ENCODE measurements at places on chromosomes 11 and 22.
A peak's percentile ranks its signal among the peaks of the same experiment; 100 is the strongest.

DNA sequence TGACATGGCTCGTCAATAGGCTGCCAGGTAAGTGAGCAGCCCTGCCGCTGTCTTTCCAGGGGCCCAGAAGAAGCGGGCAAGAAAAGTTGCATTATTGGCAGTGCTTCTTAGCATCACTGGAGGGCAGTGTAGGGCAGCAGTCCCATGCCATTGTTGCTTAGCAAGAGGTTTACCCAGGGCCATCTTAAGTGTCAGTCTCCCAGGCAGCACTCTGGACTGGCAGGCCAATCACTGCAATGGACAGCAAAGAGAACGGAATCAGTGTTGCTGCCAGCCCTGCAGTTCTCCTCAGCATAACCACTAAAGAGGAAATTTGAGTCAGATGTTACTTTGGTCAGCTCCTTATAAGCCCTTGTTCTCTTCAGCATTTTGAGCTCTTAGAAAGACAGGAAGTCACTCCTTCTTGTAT, 13.4 kb upstream of the GRK2 start:
- no peak overlapping the region for H3K27ac ChIP-seq
- peak; percentile 45 for DNase-seq
- peaks cover 15% of the 10 kb centered on the region for H3K4me1 ChIP-seq

- H3K4me1 ChIP-seq: peaks cover 39% of the 10 kb centered on the region
- no peak for DNase-seq
- H3K27me3 ChIP-seq: no peaks in the 10 kb centered on the region
- peak overlapping the region; percentile 92 for H3K27ac ChIP-seq
These were observed 8.1 kb downstream of the RCOR2 start for GRCh38 chr11:63908631-63909401.

DNA sequence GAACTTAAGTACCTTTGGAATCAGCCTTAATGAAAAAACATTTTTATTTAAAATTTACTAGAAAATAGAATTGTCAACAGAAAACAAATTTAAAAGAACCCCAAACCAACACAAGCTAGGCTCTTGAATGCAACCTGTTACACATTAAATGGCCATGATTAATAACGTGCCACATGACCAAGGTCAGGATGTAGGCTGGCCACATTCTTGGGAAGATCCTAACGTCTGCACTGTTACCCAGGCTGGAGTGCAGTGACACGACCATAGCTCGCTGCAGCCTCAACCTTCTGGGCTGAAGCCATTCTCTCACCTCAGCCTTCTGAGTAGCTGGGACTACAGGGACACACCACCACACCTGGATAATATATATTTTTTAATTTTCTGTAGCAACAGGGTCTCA, 126.4 kb upstream of the APOA1 start:
- H3K4me3 ChIP-seq: no peak overlapping the region
- H3K27ac ChIP-seq: no peak overlapping the region
- H3K27me3 ChIP-seq: no peaks in the 10 kb centered on the region
- no peak for DNase-seq
- peaks cover 19% of the 10 kb centered on the region for H3K4me1 ChIP-seq

- H3K36me3 ChIP-seq: no peaks in the 10 kb centered on the region
- no peaks in the 10 kb centered on the region for H3K27me3 ChIP-seq
- H3K4me1 ChIP-seq: no peaks in the 10 kb centered on the region
- DNase-seq: no peak
These were observed 57.3 kb upstream of the CEP295 start for GRCh38 chr11:93604008-93604660.

DNA sequence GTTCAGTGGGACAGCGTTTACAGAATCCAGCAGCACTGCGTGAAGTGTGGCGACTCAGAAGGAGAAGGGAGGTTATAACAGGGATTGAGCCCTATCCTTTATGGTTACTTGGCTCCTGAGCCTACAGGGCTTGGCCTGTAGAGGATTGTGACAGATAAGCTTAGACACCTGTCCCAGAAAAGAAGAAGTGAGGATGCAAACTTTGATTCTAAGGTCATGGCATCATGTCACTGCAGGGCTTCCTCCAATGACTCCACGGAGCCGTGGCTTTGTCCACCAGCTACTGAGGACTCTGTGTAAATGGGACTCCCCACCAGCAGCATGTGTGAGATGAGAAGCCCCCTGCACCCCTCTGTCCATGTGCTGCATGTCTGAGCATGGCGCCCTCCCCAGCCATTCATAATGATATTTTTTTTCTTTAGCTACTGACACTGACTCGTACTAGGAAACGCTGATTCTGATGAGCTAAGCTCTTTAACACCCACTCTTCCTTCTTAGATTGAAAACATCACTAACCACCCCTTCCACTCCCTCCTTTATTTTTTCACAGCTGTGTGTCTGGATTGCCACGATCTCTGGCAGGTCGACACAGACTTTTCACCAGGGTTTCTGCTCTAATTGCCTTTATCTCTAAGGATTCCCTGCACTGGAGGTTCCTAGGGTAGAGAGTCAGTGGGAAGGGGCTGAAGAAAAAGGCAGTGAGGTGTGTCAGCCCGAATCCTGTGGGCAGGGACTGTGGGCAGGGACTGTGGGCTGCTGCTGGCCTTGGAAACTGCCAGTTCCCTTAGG, 65.5 kb upstream of the TTC12 start:
- H3K4me3 ChIP-seq: no peak overlapping the region
- H3K36me3 ChIP-seq: peaks cover 6% of the 10 kb centered on the region
- no peak for DNase-seq
- no peak overlapping the region for H3K27ac ChIP-seq
- no peaks in the 10 kb centered on the region for H3K4me1 ChIP-seq
- H3K27me3 ChIP-seq: no peaks in the 10 kb centered on the region

GRCh38 chr11:31887180-31887579, 76.1 kb upstream of the PAX6 start:
- no peaks in the 10 kb centered on the region for H3K36me3 ChIP-seq
- H3K4me1 ChIP-seq: no peaks in the 10 kb centered on the region
- no peak overlapping the region for H3K4me3 ChIP-seq
- no peak overlapping the region for H3K27ac ChIP-seq
- peaks cover 7% of the 10 kb centered on the region for H3K27me3 ChIP-seq

GRCh38 chr11:126624506-126624905, 269.0 kb downstream of the ST3GAL4 start:
- H3K27ac ChIP-seq: no peak overlapping the region
- no peaks in the 10 kb centered on the region for H3K36me3 ChIP-seq
- DNase-seq: no peak
- peaks cover 45% of the 10 kb centered on the region for H3K27me3 ChIP-seq

DNA sequence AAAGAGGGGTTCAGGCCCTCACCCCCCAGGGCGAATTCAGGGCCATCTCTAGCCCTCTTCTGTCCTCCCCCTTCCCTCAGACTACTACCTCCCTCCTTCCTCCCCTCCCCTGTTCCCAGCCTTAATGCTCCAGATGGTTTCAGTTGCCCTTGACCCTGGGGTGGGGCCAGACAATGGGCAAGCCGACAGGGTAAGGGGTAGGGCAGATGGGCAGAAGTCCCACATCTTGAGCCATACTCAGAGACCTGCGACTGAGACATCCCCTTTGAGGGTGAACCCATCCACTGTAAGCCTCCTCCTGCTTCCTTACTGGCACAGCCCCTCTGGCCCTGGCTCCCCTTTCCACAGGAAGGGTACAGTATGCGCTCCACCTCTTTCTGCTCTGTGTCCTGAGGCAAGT, 1.9 kb downstream of the RHBDD3 start:
- no peak overlapping the region for H3K4me3 ChIP-seq
- H3K36me3 ChIP-seq: peaks cover 8% of the 10 kb centered on the region
- DNase-seq: no peak
- no peaks in the 10 kb centered on the region for H3K27me3 ChIP-seq

DNA sequence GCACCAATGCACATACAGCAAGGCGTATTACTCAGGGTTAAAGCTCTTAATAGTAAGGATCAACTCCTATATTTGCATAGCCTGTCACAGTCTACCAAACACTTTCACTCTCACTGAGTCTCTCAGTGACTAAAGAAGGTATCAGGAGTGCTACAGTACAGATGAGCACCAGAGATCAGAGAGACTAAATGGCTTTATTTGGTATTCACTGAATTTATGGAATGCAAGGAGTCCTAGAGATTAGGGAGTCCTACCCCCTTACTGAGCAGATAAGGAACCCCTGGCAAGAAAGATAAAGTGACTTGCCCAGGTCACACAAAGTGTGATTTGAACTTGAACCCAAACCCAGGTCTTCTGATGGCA, 396.4 kb upstream of the CCDC90B start:
- H3K4me3 ChIP-seq: no peak overlapping the region
- no peak for DNase-seq
- no peaks in the 10 kb centered on the region for H3K27me3 ChIP-seq
- no peak overlapping the region for H3K27ac ChIP-seq
- H3K4me1 ChIP-seq: peaks cover 26% of the 10 kb centered on the region
